Activated CD8-positive, alpha-beta T cell treated with anti-CD3 and anti-CD28 coated beads, Interleukin-2, amount 10 ng/mL, durations not matched to agents 7 days and 5 days (primary cell): ENCODE measurements at places on chromosomes 12 and 14. TPM values are rescaled to one million over a fixed set of nuclear protein-coding genes. Genes with fewer than 3 reads are reported as not detected.
A peak's percentile ranks its signal among the peaks of the same experiment; 100 is the strongest.

CACNA2D4 gene
- 7.0 TPM for total RNA-seq

ERGIC2 gene
- 55.6 TPM for total RNA-seq

LGALS3 gene
- 34.4 TPM for total RNA-seq

NANOG gene
- total RNA-seq = not detected

FOXA1 gene
- not detected for total RNA-seq

KRAS gene
- total RNA-seq = 37.6 TPM

OR11G2 gene
- not detected for total RNA-seq

SERPINA10 gene
- not detected for total RNA-seq

GRCh38 chr12:125856896-125857295 lies 791.7 kb downstream of the AACS start:
- DNase-seq = no peak

- peak; percentile 65 for DNase-seq
Observed at GRCh38 chr14:21071225-21072030, 1.3 kb downstream of the ARHGEF40 start.

GRCh38 chr14:75383721-75384120 lies 44.1 kb upstream of the JDP2 start:
- no peak for DNase-seq

DNA sequence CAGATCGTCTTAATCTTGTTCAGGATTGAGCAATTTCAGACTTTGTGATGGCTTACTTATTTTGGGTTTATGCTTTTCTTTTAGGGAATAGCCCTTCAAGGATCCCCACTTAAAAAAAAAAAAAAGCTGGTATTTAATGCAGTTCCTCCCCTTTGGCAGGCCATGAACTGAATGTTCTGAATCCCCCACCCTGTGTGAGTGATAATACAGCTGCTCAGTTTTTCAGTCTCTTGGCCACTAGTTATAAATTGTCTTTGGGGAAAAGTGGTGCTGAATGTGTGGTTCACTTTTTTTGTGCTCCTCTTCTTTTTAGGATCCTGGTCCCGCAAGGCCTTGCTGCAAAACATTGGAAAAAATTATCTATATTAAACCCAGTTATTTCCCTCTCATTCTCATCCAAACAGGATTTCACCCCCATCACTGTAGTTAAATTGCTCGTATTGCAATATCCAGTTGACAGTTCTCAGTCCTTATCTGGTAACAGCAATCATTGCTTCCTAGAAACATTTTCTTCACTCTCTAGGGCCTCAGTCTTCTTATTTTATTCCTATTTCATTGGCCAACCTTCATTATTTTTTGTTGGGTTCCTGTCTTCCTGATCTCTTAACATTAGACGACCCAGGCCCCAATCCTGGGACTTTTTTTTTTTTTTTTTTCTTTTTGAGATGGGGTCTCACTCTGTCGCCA lies 73.1 kb upstream of the PAWR start:
- DNase-seq = no peak

GRCh38 chr14:47153746-47154145 lies 502.2 kb upstream of the RPL10L start:
- DNase-seq = no peak

GRCh38 chr14:94412671-94413638 lies 24.6 kb upstream of the SERPINA1 start:
- DNase-seq = no peak

GRCh38 chr12:69052613-69053408 lies 119.8 kb upstream of the CPM start:
- DNase-seq = no peak

DNA sequence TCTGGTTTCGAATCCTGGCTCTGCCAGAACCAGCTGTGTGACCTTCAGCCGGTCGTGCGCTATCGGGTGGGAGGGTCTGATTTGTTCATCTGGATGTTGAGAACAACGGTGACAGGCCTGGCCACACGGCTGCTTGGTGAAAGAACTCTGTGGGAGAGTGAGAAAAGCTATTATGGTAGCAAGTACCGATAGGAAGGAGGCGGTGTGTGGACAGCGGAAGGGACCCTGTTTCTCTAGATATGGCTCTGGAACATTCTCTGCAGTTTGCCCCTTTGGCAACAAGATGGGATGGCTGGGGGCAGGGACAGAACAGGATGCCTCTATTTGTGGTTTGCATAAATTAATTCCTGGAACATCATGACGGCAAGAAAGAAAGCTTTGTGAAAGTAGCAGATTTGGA lies 347.3 kb downstream of the AACS start:
- DNase-seq = no peak

GRCh38 chr14:92199763-92200162 lies 78.0 kb downstream of the CPSF2 start:
- DNase-seq = no peak

DNA sequence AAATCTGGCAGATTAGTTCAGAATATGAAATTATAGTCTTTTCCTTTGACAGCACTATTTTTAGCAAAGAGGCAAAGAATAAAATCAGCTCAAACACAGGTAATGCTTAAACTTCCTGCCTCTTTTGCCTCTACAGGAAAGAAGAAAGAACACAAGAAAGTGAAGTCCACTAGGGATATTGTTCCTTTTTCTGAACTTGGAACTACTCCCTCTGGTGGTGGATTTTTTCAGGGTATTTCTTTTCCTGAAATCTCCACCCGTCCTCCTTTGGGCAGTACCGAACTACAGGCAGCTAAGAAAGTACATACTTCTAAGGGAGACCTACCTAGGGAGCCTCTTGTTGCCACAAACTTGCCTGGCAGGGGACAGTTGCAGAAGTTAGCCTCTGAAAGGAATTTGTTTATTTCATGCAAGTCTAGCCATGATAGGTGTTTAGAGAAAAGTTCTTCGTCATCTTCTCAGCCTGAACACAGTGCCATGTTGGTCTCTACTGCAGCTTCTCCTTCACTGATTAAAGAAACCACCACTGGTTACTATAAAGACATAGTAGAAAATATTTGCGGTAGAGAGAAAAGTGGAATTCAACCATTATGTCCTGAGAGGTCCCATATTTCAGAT lies 17.4 kb downstream of the TMPO start:
- no peak for DNase-seq

DNA sequence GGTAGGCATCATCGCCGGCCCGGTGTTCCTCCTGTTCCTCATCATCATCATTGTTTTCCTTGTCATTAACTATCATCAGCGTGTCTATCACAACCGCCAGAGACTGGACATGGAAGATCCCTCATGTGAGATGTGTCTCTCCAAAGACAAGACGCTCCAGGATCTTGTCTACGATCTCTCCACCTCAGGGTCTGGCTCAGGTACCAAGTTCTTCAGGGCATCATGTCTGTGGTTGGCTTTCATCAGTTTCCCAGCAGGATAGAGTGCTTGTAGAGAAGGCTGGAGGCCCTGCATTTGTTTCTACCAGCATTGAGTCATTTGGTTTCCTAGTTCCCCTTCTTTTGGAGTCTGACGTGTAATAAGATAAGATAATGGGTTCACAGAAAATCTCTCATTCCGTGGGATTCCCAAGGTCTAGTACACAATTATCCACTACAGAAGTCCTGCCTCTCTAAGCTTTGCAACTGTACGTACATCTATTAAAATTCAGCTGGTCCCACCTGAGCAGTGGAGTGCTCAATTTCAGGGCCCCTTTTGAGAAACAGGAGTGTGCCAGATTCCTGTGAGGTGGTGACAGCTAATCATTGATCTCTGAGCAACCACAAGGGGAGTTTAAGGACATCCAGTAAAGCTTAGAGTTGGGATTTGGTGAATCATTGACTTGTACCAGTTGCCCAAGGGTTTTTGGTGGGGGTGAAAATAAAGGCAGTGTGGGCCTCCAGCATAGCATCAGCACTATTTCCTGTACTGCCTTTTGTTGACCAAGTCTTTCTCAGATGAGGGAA lies 25.1 kb downstream of the ACVR1B start:
- no peak for DNase-seq

DNA sequence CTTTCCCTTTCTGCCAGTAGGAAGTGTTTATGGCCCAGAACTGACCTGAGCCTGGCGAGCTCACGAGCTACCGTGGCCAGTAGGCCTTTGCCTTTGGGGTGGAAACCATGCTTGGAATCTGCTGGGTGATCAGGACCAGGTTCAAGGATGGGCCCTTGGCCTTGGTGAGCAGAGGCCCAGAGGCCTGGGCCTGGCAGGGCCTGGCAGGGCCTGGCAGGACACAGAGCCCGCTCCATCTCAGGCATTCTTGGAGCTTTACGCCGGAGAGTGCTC lies 184.8 kb upstream of the RTL1 start:
- no peak for DNase-seq

DNA sequence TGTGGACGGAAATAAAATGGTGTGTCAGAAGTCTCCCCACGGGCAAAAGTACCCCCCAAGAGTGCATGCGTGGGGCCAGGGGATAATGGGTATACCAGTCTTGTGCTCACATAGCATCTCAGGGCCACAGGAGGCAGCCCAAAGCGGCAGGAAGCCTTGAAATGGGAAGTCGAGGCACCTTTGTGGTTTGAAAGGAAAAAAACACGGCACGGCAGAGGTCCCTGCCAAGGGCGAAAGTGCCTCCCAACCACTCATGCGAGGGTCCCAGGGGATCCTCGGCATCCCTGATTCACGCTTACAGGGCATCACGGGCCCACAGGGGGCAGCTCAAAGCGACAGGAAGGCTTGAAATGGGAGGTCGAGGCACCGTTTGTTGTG lies 583.2 kb downstream of the ALG10 start:
- DNase-seq = no peak

DNA sequence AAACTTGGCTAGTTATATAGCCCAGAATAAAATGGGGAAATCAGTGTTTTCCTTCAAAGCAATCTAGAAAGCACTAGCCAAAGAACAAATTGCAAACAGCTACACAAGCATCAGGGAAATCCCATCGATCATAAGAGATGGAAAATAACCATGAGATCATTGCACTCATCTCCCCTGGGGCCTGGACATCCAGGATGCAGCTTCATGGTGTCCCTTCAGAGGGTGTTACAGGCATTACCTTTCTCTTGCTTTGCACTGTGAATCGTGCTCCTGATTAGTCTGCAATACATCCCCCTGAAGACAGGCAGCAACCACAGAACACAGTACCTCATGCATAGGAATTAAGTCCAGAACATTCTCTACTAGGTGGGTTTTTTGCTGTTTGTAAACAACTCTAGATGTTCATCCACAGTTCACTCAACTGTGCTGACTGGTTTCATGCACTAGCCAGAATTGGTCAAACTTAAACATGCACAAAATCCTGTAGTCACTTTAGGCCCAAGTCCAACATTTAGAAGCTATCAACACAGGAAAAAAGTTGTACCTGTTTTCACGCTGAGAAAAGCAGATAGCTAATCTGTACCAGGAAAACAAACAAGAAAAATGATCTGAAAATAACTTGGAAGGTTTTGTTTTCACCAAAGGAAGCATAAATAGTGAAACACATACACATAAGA lies 120.1 kb downstream of the ZFP36L1 start:
- no peak for DNase-seq

DNA sequence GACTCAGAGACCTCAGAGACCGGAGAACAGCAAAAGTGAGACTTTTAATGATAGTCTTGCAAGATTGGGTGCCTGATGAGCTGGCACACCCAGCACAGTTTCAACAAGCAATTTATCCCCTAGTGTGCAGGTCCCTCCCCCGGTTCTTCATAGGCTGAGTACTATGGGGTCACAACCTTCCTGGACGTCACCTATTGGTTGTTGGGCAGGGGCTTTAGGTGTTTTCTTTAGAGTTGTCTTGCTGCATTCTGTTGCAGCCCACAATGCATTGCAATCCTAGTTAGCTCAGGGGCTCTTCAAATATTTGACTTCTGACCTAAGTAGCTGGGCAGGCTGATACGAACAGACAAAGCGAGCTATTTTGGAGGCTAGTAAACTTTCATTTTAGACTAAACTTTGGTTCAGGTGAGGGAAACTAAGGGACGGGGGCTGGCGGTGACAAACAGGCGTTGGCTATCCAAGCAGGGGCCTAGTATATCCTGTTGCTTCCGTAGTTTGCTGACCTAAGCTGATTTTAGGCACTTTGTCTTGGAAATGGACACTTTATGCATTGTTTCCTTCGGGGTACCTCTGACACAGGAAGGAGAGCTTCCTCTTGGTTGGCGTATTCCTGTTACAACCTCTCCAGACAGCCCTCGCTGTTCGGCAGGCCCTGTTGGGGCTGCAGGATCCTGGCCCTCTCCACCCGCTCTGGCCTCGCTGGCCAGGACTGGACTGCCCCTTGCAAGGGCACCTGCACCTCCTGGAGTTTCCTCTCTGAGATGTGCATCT lies 14.1 kb downstream of the SIVA1 start:
- no peak for DNase-seq

DNA sequence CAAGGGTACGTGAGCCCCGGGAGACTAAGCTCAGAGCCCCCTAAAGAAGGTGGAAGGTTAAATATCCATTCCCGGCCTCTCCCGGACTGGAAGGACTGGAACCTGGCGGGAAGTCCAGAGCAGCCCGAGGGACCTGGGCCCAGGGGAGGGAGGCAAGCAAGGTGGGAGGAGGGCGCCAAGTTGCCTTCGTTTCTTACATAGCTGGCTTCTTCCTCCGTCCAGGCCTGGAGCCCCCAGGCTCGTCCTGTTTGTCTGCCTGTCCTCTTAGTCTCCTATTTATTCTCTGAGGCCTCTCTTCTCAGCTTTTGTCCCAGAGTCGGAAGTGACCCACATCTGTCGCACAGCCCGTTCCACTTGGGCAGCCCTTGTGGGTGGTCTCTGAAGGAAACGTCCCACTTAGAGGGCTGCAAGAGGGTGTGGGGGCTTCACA lies 745 bp downstream of the PCK2 start:
- peak; percentile 32 for DNase-seq

DNA sequence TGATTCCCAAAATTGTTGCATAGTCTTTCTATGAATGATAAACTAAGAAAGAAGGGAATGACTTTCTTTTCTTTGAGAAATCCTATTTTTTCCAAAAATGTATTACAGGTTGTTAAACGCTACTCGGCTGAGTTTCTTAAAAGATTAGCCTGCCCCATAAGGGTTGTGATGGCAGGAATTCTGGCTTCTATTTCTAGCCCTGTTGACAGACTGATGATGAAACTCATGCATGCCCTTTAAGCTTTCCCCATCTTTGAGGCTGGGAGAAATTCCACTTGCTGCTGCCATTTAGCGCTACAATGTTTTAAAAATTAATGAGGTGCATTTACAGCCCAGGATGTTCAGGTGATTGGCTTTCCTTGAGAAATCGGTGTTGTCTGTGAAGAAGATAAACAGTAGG lies 33.2 kb upstream of the RASSF3 start:
- no peak for DNase-seq

DNA sequence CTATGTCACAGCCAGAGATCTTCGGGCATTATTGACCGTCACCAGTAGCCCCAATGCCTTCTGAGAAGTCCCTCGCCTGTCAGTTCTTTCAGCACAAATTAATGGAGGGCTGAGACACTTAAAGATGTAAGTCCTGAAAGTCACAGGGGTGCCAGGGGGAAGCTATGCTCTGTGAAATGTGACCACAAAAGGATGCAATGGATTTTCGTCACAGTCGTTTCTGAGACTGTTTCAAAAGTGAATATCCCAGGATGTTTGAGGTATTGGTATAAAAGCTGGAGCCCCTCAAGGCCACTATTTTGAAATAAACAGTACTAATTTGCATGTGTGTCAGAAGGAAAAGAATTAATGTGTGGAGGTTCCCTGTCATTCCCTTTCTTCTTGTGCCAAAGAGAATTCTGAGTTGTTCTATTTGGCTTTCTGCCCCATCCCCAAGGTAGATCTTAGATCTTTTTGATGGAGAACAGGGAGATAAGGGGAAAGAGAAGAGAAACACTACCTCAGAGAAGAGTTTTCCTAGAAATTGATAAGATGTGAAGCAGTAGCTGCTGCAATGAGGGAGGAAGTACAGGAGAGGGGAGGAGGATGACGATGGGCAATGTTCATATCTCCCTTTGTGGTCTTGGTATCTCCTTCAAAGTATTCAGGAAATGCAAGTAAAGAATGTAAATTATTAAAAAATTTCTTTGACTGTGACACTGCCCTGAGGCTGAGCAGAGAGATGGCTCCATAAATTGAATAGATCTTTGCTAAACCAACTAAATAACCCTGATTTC lies 101.8 kb upstream of the NAP1L1 start:
- DNase-seq = no peak

- no peak for DNase-seq
Observed at GRCh38 chr12:34606749-34607519, 584.6 kb downstream of the ALG10 start.
